ENCODE measurements at places on chromosomes 4 and X.

GRCh38 chr4:166941629-166942028, 292.7 kb downstream of the SPOCK3 start:
- no peak for DNase-seq

GRCh38 chr4:170705907-170706306, 616.2 kb upstream of the AADAT start:
- no peak for DNase-seq

- no peak for DNase-seq
Measured at GRCh38 chr4:147899512-147899911, 167.6 kb downstream of the ARHGAP10 start.

GRCh38 chr4:127421437-127421836, 211.3 kb upstream of the INTU start:
- DNase-seq, result no peak

DNA sequence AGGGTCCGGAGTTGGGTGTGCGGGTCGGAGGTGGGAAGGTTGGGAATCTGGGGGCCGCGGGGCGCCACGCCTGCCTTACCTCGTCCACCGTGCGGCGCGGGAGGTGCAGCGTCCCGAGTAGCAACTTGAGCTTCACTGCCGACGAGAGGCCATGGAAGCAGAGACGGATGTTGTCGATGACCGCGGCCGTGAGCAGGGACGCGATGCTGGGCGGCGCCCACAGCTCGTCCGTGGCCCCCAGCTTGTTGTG, 178 bp downstream of the NELFA start:
- DNase-seq, result no peak

DNA sequence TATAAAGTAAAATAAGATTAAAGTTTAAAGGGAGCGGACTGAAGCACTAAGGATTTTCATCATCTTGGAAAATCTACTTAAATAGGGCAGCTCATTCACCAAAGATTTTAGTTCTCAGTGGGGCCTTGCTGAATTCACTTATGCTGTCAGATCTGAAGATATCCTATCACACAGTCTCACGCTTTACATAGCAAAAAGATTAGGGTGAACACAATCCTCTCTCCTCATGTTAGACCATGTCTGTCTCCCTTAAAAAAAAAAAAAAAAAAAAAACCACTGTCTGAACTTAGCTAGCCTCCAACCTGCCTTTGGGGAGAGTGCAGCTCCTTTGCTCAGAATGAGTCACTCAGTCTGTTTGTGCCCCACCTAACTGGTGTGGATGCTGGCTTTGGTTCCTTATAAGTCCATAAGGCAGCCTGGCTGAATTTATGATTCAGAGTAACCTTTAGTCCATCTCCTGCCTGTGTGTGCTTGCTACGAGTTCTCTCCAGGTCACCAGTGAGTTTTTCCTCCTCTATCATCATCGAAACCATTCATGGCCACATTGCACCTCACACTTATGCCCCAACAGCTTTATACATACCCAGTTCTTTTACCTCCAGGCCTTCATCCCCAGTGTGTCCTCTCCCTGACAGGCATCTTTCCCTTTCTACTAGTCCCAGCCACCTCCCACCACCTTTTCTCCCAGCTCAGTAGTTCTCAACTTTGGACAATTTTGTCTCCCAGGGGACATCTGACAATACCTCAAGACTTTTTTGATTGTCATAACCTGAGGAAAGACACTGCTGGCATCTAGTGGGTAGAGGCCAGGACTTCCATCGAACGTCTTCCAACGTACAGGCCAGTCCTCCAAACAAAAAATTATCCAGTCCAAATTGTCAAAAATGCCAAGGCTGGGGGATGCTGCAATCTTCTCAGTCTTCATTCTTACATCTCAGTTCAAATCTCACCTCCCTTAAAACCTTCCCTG, 220.7 kb upstream of the EMCN start:
- peak; percentile 1 for DNase-seq

DNA sequence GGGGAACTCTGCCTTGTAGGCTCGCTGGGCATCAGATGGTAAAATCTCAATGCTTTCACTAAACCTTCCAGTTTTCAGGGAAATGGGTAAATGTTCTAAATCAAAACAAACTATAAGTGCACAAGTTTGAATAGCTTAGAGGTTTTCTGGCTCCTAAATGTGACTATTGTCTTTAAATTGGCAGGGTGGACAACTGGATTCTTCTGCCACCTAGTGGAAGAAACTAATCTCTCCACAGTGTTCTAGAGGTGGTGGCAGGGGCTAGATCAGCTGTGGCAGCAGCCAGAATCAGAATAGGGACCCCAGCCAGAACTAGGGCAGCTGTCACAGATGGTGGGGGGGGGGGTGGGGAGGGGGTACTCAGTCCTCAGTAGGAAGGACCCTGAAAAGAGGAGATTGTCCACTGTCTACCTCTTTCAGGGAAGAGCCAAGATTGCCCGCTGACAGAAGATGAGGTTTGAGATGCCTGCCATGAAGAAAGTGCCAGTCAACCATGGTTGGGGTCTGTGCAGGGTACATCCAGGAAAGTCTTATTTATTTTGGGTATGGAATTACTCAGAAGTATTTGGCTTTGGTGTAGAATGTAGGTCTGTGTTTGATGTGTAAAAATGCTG, 201.4 kb downstream of the CCNG2 start:
- DNase-seq, result peak; percentile 17

DNA sequence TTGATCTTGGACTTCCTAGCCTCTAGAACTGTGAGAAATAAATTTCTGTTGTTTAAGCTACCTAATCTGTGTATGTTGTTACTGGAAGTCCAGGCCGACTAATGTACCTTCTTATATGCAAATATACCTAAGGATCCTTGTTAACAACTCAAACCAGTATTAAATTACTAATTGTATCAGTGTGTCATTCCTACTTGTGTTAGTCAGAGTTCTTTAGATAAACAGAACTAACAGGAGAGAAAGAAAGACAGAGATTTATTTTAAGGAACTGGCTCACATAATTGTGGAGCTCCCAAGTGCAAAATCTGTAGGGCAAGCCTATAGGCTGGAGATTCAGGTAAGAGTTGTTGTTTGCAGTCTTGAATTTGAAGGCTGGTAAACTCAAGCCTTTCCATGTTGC, 120.0 kb downstream of the ADGRL3 start:
- DNase-seq, result no peak

DNA sequence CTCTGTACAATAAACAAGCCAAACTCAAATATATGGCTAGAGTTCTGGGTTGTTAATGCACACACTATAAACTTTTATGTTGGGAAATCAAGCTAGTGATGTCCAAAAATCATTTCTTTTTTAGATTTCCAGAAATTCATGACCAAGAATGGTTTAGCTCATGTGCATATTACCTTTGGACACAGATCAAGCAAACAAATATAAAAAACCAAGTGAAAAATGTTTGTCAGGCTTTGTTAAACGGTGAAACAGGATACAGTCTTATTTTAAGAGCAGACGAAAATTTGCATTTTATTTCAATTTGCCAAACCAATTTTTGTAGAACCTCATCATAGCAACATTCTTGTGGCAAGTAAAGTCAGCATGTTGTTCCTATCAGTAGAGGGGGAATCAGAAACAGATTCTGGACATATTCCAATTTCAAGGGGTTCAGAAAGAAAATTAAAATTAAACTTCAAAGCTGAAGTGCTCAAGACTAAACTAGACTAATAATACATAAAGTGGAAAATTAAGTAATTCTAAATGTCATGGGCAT, 413.6 kb downstream of the TRIML1 start:
- no peak for DNase-seq

DNA sequence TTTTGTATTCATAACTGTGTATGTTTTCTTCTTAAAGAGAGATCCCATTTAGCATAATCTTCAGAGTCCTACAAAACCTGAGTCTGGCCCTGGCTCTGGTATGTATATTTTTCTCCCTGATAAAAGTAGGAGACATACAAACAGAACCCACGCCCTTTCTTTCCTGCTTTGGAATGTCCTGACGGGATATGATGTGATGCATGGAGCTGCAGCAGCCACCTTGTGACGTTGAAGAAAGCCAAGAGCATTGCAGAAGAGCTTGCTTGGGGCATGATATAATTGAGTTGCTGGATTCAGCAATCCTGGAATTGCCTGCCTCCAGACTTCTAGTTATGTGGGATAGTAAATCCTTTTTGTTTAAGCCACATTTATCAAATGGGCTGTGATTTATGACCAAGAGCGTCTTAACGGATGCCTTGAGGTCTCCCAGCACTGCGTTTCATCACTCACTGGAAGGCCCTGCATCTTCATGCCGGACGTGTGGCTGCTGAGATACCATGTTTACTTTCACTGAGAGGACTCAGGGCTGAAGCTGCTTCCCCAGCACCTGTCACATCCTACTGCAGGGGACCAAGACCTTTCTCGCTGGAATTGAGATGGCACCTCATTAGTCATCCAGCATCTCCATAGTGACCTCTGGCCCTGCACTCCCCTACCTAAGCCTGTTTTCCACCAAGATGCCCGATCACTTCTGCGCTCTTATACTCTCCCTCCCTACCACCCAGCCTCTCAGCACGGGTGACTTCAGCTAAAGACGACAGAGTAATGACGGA, 107.0 kb downstream of the ENPP6 start:
- no peak for DNase-seq

- no peak for DNase-seq
Measured at GRCh38 chr4:98314791-98315565, 53.8 kb downstream of the RAP1GDS1 start.

GRCh38 chrX:135651647-135652295, 61.7 kb upstream of the CT45A1 start:
- DNase-seq, result no peak

GRCh38 chr4:46329118-46329976, 60.6 kb downstream of the GABRA2 start:
- peak; percentile 0 for DNase-seq

DNA sequence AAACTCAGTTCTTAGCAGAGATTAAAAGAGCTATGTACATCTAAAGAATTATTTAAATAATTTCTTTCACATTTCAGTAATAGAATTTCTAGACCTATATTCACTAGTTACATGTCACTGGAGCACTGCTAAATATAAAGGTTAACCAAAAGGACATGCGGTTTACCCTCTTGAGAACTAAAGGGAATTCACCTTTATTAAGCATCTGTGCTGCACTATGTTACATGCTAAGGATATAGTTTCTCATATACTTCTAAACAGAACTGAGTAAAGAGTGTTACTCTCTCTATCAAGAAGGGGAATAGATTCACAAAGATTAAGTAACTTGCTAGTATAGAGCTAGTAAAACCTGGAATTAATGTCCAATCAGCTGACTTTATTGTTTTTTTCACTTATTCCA, 7.6 kb downstream of the SPIN3 start:
- no peak for DNase-seq

DNA sequence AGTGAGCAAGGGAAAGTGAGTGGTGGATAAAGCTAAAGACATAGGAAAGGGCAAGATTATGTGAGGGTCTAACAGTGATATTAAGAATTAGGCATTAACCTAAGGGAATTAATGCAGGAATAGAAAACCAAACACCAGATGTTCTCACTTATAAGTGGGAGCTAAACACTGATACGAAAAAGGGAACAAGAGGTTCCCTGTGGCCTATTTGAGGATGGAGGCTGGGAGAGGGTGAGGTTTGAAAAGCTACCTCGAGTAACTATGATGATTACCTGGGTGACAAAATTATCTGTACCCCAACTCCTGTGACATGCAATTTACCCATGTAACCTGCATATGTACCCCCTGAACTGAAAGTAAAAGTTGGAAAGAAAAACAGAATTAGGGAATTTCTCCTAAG, 79.0 kb downstream of the ANXA3 start:
- peak; percentile 8 for DNase-seq

DNA sequence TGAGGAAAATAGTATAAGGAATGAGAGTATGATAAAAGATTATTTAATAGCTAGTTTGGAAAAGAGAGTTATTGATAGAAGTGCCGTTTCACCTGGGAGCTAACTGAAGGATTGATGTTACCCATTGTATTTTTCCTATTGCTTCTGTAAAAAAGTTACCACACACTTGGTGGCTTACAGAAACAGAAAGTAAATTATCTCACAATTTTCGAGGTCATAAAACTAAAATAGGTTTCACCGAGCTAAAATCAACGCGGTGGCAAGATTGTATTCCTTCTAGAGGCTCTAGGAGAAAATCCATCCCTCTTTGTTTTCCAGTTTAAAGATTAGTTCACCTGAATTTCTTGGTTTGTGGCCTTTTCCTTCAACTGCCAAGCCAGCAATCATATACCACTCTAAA, 11.1 kb upstream of the TRAM1L1 start:
- DNase-seq, result no peak

- no peak for DNase-seq
Measured at GRCh38 chr4:147076179-147076578, 130.5 kb upstream of the TTC29 start.

GRCh38 chrX:39065051-39065871, 264.0 kb downstream of the MID1IP1 start:
- DNase-seq, result peak; percentile 99

- DNase-seq, result peak; percentile 10
Measured at GRCh38 chrX:114962209-114962608, 55.2 kb downstream of the IL13RA2 start.

- DNase-seq, result peak; percentile 48
Measured at GRCh38 chr4:86496094-86497080, 97.7 kb upstream of the PTPN13 start.

GRCh38 chr4:153486281-153487151, 20.4 kb downstream of the TMEM131L start:
- peak; percentile 61 for DNase-seq

DNA sequence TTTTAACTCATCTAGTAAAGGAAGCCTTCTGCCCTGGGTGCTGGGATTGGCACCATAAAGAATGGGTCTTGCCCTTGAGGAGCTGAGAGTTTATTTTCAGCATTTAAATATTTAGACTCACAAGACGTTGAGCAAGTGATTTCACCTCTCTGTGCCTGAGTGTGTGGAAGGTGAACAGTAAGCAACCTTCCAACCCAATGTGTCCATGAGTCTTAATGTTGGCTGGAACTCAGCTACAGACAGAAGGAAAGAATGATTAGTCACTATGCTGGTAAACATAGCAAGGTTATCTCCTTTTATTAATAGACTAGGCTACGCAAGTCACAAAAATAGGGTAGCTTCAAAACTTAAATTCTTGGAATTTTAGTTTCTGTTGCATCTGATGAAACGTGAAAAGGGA, 277.4 kb upstream of the GATB start:
- DNase-seq, result no peak

- DNase-seq, result no peak
Measured at GRCh38 chr4:185224597-185224996, 15.2 kb downstream of the SNX25 start.

- DNase-seq, result no peak
Measured at GRCh38 chr4:126778348-126778747, 854.4 kb upstream of the INTU start.

- no peak for DNase-seq
Measured at GRCh38 chr4:88860586-88860985, 163.0 kb upstream of the NAP1L5 start.
